ENCODE measurements at places on chromosomes 11 and 22.

DNA sequence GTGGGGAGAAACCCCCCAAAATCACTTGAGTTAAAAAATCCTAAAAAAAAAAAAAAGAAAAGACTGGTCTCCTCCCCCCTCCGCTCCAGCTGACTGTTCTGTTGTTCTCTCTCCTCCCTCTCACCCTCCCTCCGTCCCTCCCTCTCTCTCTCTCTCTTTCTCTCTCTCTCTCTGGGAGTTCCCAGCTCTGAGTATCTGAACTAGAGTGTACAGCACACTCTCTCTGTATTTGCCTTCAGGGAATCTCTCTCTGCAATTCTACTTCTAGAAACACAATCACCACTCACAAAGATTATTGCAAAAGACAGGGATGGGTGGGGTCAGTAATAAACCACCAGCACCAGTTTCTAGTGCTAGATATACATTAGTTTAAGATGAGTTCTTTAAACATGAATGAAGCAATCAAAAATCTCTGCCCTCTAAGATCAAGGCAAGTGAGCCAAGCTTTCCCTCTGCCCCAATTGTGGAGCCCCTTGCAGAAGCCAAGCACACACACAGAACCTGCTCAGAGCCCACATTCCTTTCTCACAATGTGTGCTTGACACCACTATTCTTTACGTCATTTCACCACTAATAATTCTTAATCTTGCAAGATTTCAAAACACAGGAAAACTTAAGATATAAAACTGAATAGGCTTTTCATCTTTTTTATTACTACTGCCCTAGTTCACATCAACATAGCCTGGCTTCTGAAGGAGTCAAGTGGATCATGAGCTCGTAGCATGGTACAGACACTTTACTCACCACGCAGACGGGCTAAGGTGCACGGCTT lies 133.5 kb downstream of the RBFOX2 start:
- DNase-seq, result peak; percentile 51

DNA sequence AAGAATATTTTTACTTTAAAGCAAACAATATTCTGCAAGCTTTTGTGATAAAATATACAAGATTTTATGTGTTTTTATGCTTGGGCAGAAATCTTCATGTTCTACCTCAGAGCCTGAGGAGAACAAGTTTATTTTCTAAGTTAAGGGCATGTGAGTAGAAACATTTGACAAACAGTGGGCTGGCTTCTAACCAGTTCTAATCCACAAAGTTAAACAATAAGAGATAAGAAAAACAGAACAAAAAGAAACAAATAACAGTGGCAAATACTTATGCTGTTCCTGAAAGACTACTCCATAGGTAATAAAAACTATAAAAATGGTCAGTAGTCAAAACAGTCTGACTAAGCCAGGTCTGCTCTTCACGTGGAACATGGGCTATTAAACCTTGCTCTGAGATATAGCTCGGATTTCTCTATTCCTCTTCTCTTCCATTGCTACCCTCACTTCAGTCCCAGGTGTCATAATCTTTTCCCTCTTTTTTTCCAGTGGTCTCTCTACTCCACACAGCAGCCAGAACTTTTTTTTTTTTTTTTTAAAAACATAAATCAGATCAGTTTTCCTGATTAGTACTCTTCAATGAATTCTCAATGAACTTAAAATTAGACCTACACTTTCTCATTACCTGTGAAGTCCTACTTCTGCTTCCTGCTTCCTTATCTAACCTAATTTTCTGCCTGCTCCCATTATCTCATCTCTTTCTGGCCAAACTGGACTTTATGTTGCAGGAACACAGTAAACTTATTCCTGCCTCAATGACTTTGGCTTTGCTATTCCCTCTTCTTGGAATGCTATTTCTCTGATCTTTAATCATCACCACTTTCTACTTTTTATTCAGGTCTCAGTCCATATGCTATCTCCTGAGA lies 671.1 kb upstream of the CCDC90B start:
- DNase-seq, result no peak

DNA sequence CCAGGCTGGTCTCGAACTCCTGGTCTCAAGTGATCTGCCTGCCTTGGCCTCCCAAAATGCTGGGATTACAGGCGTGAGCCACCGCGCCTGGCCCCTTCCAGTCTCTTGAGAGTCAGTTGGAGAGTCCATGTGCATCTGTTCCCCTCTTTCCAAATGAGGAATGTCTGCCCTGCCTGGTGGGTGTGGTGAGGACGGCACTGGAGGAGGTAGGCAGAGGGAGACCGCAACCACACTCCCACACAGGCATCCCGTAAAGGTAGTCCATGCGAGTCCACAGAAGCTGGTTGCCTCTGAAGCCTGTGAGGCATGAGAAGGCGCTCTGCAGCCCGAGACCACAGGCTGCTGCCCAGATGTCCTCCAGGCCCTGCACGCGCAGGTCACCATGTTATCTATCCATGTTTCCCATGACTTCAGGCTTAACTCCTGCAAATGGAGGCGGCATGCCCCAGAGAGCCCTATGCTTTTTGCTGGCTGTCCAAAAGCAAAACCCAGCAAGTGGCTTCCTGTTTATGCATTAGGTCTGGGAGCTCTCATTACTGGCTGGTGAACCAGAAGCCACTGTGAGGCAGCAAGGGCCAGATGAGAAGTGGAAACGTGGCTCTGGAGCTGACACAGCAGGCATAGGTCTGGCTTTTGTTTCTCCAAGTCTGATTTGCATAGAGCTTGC lies 43.4 kb downstream of the GRIK4 start:
- DNase-seq, result no peak

DNA sequence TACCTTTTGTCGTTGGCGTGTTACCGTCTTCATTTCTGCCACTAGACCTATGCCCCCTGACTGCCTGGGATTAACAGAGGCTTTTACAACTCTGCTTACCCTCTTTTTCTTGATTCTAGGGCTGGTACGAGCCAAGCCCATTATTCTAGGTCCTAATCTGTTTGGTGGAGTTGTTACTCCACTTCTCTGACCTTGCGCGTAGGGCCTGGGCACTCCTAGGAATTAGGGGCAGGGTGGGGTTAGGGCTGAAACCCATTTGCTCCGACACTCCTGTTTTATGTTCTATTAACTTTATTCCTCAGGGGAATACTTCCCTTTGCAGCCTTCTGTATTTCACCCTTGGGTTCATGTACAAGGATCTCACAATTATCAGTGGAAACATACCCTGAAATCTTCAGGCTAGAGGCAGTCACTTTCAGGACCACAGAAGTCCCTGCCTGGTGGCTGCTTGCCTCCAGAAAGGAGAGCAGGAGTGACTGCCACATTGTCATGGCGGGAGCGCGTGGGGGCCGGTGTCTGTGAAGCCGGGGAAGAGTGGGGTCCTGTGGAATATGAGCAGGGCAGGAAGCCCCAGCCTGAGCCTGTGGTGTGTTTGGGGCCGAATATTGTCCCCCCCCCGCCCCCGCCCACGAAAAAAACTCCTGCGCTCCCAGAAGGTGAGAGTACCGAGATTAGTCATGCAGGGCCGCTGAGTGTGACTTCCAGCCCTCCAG lies 731 bp upstream of the SLC37A2 start:
- no peak for DNase-seq

- DNase-seq, result no peak
These were observed 17.9 kb downstream of the IFITM10 start for GRCh38 chr11:1732418-1733008.

DNA sequence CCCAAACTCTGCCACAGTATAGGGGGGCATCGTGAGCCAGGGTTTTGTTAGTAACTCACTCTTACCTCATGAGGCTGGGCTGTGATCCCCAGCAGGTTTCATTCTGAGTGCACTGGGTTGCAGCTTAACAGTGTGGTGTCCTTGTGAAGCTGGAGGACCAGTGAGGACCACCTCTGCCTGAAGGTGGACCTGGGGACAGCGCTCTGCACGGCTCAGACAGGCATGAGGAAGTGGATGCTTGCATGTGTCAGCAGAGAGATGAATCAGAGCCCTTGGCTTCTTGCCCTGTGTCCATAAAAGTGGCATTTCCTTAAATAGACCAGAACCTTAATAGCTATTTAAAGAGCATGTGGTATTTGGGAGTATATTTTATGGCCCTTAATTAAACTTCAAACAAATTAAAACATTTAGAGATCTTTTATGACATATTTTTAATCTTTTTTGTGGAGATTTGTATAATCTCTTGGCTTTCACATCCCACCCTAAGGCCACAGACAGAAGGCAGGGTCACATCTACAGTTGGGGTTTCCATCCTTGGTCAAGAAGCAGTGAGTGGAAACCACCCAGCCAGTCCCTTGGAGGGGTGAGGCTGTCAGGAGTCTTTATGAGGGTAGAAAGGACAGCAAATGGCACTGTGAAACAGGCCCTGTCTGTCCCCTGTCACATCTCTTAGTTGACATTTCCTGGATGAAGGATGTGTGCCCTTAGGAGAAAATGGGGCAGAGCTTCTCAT lies 24.8 kb upstream of the ADORA2A start:
- peak; percentile 98 for DNase-seq

GRCh38 chr11:73939096-73939495 lies 11.7 kb upstream of the DNAJB13 start:
- DNase-seq, result no peak

GRCh38 chr11:121839781-121840180 lies 276.2 kb downstream of the BLID start:
- DNase-seq, result no peak

GRCh38 chr22:30204015-30204741 lies 42.4 kb downstream of the LIF start:
- no peak for DNase-seq

GRCh38 chr11:3916962-3917361 lies 61.5 kb downstream of the STIM1 start:
- no peak for DNase-seq

DNA sequence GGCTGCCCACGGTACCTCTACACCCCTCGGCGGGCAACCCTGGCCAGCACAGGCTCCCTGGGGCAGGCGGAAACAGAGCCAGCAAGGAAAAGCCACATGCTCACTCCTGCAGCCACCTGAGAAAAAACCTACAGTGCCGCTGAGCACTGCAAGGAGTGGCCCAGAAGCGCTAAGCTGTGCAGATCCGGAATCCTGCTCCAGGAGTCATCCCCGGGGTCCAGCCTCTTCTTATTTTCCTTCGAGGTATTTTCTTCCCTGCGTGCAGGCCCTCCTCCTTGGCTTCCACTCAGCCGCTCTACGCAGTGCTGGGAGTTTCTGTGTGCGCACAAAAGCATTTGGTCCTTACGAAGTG lies 81.0 kb downstream of the TRMU start:
- DNase-seq, result no peak

- DNase-seq, result no peak
These were observed 11.6 kb downstream of the UVRAG start for GRCh38 chr11:75826461-75827230.

DNA sequence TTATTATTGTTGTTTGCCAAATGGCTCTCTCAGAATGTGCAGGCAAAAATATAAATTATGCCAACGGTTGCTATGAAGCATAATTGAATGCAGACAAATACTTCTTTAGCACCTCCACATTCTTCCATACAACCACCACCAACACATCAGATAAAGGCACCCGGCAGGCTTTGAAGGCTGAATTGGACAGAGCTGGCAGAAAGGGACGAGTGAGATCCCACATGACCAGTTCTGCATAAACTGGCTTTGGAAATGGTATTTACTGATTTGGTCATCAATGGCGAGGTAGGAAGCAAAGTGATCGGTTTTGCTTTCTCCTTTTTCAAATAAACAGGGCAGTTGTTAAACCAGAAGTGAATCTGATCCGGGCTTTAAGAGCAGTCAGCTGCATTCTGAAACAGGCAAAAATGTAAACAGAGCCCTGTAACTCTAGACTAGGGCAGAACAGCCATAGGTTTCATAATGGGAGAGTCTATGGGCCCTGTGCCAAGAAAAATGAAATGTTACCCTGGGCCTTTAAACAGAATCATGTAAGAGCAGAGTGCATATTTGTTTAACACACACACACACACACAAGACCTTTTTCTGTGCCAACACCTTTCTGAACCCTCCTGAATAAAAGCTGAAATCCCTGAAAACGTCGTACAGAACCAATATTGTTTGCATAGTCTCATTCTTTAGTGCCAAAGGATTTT lies 97.7 kb downstream of the MPPED2 start:
- peak; percentile 85 for DNase-seq

DNA sequence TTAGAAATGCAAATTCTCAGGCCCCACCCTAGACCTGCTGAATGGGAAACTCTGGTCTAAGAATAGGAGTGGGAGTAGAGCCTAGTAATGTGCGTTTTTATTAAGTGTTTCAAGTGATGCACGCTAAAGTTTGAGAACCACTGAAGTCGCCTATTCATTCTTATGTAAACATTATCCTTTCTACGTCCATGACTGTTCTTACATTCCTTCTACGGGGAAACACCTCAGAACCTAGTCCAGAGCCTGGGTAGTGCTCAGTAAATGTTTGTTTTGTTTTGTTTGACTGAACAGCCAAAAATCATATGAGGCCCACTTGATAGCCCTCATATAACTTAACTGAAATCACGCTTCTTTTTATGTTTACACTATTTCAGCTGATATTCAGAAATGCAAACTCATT lies 29.8 kb downstream of the VSIG10L2 start:
- no peak for DNase-seq

DNA sequence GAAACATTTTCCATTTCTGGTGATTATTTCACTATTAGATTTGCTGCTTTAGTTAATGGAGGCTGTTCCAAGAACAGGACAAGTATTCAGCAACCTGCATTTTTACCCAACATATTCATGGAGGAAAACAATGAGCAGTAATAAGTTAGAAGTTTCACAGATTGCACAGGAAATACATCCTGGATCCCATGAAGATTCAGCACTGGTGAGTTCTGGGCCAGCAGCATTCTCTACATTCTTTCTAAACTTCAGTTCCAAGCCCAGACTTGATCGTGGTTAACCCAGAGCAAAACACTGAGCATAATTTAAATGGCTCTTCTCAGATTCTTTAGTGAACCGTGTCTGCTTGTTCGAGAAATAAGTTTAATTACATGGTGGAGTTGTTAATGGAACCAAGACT lies 3.8 kb downstream of the FJX1 start:
- DNase-seq, result peak; percentile 53

DNA sequence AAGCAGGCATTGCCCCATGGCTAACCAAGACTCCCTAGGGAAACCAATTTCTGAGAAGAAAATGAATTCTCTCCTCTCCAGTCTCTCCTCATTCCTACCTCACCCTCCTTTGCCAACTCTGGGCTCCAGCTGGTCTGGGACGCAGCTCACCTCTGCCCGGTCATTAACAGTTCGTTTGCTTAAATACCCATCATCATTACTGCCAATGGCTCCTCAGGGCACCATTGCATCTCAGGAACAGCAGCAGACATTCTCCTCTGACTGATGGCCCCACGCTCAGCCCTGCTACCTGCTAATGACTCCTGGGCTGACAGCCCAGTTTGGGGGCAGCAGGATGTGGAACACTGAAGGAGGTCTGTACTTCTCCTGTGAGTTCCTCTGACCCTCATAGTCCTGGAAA lies 462.0 kb downstream of the INSC start:
- no peak for DNase-seq

DNA sequence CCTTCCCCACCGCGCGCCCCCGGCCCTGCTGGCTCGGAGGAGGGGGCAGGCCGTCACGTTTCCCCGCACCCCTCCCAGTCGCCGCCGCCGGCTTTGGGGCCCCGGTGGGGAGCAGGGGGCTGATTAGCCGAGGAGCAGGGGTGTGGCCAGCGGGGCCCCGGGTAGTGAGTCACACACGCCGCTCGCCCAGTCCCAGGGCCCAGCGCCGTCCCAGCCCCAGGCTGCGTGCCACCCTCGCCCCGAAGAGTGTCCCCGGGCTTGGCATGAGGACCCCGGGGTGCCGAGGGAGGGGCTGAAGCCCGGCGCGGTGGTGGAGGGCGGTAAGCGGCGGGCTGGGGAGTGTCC lies 34.4 kb downstream of the PRDM11 start:
- DNase-seq, result peak; percentile 54

All from prostate gland (tissue), 2 donors.